ENCODE measurements at places on chromosomes 4 and X. TPM values are rescaled to one million over a fixed set of nuclear protein-coding genes. Genes with fewer than 3 reads are reported as not detected.

Gene SYP
- 0.87 TPM for total RNA-seq

Gene DMD
- 3.9 TPM for total RNA-seq

Gene DCUN1D4
- 55.4 TPM for total RNA-seq

Gene ZFX
- total RNA-seq: 45.0 TPM

Gene CYTL1
- 0.15 TPM for total RNA-seq

Gene HSFX4
- total RNA-seq: not detected

Gene MAGEA12
- total RNA-seq: not detected
